ENCODE measurements at places on chromosomes 6 and 20.

DNA sequence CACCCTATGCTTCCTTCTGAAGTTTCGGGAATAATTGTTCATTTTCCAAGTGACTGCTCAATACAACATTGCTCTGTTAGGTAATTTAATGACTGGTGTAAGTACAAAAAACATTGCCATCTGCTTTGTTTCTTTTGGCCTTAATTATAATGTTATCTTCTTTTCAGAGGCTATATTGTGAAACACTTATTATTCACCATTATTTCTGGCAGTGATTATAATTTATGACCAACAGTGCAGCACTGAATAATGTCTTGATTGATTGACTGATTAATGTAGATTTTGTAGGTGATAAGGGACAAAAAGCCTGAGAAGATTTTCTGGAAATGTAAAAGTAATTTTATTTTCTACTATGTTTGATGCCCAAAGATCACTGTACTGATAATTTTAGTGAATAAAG, 377.7 kb downstream of the PLCB1 start:
- no peak for DNase-seq

- peak; percentile 66 for DNase-seq
These were observed 848.5 kb upstream of the MAN1A1 start for GRCh38 chr6:120198033-120198432.

DNA sequence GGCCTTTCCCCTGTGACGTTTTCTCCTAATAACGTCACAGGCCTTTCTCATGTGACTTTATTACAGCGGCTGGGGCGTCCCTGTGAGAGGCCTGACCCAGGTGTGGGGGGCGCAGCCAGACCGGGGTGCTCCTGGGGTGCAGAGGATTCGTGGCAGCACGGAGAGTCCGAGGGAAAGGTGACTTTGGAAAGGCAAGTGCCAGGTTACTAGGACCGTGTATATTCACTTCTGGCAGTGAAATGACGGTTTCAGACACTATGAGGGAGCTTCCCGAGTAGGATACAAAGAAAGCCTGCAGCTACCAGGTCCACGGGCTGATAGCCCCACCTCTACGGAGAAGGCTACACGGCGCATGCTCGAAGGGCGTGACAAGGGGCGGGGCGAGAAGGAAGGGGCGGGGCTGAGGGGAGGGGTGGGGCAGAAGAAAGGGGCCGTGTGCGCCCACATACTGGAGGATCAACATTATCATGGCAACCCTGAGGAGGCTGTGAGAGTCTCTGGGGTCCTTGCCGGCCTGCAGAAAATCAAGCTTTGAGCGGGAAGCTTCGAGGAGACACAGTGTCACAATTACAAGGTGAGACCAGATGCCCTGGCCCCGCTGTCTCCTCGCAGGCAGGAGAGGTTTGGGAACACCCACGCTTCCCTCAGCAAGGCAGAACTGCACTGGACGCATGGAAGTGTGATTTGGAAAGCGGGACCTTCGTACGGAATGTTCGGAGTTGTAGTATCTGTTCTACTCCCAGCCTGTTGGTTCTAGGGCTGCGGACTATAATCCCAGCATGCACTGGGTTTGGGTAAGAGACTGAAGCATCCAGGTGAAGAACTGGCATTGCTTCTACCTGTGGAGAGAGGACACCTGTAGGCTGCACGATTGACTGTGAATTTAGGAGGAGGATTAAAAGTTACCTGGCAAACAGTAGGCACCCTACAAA, 54.4 kb upstream of the ZNF337 start:
- peak; percentile 62 for DNase-seq

DNA sequence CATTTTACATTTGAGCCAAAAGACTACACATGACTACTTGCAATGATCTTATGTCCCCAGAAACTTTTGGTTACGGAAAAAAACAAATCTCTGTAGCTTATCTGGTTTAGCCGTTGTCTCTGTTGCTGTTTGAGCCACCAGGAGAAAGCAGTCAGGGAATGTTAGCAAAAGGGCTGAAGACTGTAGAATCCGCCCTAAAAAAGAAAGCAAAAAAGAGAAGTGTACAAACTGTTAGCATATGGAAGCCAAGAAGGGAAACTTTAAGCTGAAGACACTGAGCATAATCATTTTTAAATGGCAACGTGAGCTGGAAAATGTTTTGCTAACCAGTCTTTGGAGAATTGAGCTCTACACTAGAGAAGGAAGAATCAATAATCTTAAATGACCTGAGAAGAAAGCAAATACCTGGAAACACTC, 69.9 kb upstream of the MYLIP start:
- no peak for DNase-seq

GRCh38 chr20:36726168-36726567, 19.7 kb downstream of the NDRG3 start:
- DNase-seq: no peak

DNA sequence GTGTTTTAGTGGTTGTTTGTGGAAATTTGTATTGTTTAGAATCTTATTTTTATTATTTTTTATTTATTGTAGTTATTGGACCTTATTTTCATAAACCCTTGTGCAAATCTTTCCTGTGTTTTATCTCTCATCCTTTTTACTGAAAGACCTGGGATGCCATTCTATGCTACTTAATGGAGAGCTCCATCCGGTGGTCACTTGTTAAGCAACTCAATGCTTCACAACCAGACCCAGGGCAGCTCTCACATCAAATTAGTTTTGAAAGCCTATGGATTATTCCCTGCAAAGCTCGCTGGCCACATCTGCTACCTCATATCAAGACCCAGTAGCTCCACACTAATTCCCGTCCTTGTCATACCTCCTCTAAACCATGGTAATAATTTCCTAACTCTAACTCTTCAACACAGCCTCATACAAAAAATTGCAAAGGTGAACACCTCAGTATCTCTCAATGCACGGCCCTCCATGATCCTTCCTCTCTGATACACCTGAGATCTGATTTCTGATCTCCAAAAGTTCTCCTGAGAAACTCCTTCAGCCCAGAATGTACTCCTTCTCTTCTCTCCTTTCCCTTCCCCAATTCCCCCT, 296.6 kb upstream of the MANEA start:
- DNase-seq: no peak

Data from Daoy (cell line).